Heart left ventricle (tissue), 16 donors: ENCODE measurements at places on chromosomes 7 and 10.

DNA sequence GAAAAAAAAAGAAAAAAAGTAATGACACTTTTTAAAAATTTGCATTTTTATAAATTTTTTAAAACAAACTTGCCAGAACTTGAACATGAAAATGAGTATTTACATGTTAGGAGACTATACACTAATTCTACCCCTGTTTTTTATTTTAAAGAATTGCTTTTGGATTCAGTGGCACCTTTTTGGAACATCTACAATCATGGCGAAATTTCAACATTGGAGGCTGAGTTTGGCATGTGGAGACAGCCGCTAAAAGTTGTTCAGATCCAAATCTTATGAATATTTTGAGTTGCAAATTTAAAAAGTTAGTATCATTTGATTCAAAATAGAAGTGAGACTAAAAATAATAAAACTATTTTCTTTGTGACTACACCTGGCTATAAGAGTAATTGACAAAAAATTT is 804.2 kb downstream of the MAGI2 start:
- no peak for DNase-seq

DNA sequence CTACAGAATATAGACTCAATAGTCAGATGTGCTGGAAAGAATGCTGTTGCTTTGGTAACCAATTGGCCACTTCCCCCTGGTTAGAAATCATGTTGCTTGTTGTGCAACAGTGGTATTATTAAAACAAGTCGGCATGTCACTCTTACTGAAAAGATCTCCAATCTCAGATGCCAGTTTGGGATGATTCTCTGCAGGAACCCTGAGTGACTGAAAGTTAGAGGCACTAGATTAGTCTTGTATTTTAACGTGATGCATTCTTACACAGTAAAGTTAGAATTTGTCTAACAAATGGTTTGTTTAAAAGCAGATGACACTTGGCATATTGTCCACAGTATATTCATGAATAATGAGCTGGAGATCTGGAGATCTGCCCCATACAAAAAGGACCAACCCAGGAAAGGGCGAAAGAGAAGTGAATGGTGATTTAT is 287.6 kb downstream of the TWIST1 start:
- DNase-seq = no peak

- no peak for DNase-seq
Measured at GRCh38 chr7:91876391-91877133, 3.9 kb downstream of the MTERF1 start.

- no peak for DNase-seq
Measured at GRCh38 chr10:112624546-112625048, 177.6 kb downstream of the VTI1A start.

DNA sequence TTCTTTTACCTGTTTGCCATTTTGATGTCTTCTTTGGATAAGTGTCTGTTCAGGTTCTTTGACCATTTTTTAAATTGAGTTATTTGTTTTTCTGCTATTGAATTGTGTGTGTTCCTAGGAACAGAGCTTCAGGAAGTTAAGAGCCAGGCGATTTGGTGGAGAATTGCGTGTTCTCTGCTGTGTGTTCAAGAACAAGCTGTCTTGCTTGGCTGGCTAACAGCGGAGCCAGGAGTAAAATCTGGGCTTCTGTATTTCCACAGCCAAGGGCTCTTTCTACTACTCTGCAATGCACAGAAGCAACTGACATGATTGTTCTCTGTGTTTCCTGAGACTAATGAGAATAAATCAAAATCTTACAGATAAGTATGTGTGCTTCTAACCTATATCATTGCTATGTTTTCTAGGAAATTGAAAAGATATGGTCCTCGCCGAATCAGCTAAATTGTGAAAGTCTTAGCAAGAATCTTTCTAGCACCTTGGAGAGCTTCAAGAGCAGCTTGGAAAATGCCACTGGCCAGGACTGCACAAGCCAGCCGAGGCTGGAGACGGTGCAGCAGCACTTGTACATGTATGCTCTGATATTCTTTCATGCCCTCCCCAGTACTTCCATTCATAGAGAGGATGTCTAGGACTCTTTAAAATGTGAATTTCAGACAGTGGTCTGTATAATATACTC is 124.2 kb downstream of the ABCA13 start:
- no peak for DNase-seq

GRCh38 chr10:114905450-114905849 is 32.5 kb upstream of the TRUB1 start:
- DNase-seq = no peak

DNA sequence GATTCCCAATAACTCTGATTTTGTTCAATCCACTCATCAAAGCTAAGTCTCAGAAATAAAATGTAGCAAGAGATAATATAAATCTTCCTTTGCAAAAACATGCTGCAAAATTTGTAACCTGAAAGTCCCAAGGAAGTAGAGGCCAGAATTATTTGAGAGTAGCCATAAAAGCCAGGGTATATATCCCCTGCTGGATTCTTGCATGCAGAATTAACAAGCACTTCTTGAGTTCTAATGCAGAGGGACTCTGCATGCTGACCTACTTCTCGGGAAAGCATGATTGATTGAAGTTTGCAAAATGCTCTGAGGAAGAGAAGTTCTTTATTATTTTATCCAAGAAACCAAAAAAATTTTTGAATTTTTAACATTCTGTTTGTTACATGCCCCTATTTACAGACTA is 121.6 kb downstream of the THSD7A start:
- DNase-seq = no peak

GRCh38 chr7:22864301-22864700 is 41.7 kb upstream of the TOMM7 start:
- DNase-seq = no peak

GRCh38 chr10:97659589-97659988 is 19.1 kb downstream of the PI4K2A start:
- DNase-seq = no peak

- no peak for DNase-seq
Measured at GRCh38 chr7:129698516-129699418, 87.2 kb downstream of the NRF1 start.

- DNase-seq = no peak
Measured at GRCh38 chr7:235576-236395, 43.4 kb downstream of the FAM20C start.

GRCh38 chr10:52409928-52410327 is 95.8 kb downstream of the DKK1 start:
- DNase-seq = no peak
